ENCODE measurements at places on chromosomes 12 and 14.

DNA sequence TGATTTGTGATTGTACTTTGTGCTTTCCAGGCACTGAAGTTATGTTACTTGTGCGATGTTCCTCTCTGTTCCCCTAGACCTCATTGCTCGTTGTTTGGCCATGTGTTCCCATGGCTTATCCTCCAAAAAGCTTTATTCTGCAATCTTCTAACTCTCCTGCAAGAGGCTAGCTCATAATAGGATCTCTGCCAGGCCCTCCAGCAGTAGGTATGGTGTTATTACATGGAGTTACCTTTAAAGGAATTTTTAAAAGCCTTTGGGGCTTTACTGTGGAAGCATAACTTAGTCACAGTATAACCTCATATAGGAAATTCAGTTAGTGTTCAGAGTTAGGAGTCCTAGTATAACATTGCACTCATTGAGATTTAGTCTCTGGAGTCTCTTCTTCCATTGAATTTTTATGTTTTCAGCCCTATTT is 292.3 kb downstream of the RAD51B start:
- DNase-seq: no peak

GRCh38 chr14:86852530-86852929 is 1140.5 kb downstream of the GALC start:
- DNase-seq: no peak

DNA sequence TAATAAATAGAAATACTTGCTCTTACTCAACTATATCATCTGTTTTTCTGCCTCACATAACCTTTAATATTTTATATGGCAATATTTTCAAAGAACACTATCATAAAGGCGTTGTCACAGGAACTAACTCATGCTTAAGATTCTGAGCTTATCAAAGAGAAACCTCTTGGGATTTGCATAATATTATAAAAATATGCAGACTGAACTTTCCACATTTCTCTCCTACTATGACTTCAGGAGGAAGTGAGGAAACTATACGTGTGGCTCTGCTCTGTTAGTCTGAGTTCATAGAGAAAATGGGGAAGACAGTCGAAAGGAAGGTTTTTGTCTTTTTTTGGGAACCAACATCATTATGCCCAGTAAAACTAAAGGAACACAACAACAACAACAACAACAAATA is 124.7 kb downstream of the GARIN6 start:
- DNase-seq: no peak

GRCh38 chr12:80239867-80240266 is 140.5 kb downstream of the OTOGL start:
- no peak for DNase-seq

- DNase-seq: no peak
Measured at GRCh38 chr12:63802012-63802608, 22.4 kb downstream of the RXYLT1 start.

DNA sequence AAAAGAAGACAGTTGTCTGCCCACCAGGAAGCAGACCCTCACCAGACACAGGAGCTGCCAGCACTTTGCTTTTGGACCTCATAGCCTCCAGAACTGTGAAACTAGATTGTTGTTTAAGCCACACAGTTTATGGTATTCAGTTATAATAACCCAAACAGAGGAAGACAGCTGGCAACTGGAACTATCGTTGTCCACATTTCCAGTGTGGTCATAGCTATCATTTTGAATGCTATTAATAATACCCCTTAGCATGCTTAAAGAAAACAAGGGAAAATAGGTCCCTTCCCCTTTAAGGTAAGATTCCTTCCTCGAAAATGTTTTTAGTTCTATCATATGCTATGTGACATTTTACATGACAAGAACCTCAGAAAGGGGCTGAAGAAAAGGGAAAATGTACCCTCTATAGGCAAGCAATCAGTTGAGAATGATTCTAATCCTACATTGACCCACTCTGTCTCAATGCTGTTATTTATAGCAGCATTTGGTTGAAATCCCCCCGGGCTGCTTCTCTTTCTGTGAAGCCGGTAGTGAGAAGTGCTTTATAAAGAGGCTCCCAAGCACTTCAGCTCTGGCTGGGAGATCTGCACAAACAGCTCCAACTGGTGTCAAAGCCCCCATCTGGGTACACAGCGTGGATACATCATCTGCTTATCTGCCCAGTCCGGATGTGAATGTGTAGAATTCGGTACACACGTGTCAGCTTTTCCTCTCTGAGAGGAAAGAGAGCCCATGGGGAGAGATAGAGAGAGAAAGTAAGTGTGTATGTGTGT is 221.2 kb upstream of the FLRT2 start:
- no peak for DNase-seq

- DNase-seq: no peak
Measured at GRCh38 chr12:118884226-118884625, 97.1 kb upstream of the SRRM4 start.

Measured in stimulated activated CD8-positive, alpha-beta memory T cell treated with anti-CD3 and anti-CD28 coated beads, Interleukin-7, amount 100 ng/mL, for 4 hours (primary cell).